ENCODE measurements at places on chromosomes 2 and 18. TPM values are rescaled to one million over a fixed set of nuclear protein-coding genes. Genes with fewer than 3 reads are reported as not detected.
A peak's percentile ranks its signal among the peaks of the same experiment; 100 is the strongest.

DNA sequence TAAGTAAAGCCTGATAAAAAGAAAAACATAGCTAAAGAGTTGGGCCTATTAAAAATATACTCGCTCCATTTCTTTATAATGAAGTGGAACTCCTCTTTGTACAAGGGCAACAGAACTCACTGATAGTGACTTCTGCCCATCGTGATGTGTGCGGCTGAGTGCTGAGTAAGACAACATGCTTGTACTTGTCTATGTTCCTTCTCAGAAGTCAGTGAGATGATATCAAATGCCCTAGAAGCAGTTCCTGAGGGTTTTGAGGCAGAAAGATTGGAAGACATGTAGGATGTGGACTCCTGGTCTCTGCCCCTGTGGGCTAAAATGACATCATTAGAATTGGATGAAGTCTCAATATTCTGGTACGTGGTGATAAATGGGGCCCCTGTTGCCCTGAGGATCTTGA, 73.8 kb downstream of the USP40 start:
- DNase-seq, result no peak

GRCh38 chr2:109344270-109344805, 215.3 kb downstream of the SH3RF3 start:
- no peak for DNase-seq

Gene SNX17
- 158 TPM for total RNA-seq

DNA sequence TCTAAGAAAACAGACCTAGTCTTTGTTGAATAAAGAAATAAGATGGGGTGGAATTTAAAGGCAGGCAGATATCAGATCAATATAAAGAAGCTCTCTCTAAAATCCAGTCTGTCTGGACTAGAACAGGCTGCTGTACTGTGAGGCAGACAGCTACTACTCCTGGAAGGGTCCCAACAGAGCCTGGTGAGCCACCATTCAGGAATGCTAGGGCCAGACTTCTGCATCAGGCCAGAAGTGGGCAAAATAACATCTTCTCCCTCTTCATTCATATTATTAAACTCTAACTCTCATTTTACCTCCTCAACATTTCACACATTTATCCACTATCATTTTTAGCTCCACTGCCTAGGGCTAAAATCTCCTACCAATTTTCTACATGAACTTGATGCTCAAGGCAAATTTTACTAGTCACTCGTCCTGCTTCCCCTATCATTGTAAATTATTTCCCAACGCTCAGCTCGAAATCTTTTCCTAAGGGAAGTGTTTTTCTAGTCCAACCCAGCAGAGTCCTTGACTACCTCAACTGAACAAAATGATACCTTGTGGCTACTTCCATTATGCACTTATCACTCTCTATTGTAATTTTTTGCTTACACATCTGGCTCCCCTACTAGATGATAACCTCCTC, 45.2 kb upstream of the GLS start:
- peak; percentile 44 for DNase-seq

DNA sequence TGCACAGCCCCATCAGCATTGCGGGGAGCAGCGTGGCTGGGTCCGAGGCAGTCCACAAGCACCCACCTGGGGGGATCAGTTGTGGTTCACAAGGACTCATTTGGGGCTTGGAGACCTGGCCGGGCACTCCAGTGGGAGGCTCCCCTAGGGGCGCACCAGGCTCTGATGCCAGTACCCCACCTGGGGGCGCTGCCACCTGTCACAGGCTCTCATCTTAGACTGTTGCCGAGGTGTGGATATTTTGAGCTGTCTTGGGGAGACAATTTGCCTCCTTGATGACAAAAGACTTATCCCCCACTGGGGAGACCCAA, 3.0 kb downstream of the ADRA2B start:
- no peak for DNase-seq

All from dermis blood vessel endothelial cell (primary cell).